ENCODE measurements at places on chromosomes 1 and 21. TPM values are rescaled to one million over a fixed set of nuclear protein-coding genes. Genes with fewer than 3 reads are reported as not detected.

The AMIGO1 gene
- total RNA-seq: 3.8 TPM

DNA sequence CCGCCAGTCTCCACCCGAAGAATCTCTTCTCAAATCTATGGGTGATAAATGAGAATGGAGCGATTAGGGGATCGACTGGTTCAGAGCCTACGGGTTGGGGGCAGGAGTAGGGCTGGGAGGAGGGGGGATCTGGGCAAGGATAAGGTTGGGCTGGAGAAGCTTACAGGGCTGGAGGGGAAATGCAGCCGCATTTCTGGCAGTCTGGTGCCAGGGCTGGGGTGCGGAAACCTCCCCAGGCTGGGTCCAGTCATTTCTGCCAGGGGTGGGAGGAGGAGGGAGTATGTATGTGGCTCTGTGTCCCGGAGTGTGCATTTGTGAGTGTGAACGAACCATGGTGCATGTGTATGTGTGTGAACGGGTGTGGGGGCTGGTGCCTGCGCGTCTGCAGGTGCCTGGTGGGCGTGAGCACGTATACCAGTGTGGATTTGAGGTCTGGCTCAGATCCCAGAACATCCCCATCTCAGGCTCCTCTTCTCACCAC lies 10.2 kb downstream of the C1orf216 start:
- DNase-seq: no peak

DNA sequence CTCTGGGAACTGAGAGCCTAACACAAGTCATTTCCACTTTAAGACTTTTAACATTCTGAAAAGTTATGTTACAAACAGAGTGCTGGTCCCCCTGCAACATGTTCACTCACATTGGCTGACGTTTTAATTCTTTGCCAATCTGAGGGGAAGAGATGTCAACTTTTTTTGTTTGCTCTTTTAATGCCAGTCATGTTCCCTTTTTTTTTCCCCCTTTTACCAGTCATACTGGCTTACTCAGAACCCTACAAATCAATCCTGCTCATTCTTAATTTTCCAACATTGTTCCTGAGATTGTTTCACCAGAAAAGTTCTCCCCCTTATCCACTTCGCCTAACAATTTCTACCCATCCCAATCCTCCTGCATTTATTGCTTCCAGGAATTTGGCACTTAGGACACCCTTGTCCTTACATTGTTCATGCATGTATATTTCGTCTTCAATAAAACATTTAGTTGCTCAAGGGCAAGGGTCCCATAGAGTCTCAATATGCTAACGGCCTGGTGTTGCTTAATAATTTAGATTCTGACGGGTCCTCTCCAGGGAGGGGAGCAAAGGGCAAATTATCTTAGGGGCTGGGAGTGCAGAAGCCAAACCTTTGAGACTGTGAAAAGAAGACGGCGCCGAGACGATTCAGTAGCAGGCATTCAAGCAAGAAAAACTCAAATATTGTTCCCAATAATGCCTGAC lies 624 bp upstream of the CR1L start:
- no peak for DNase-seq

The C1QC gene
- 32.3 TPM for total RNA-seq

The GOLT1A gene
- total RNA-seq: 5.3 TPM

DNA sequence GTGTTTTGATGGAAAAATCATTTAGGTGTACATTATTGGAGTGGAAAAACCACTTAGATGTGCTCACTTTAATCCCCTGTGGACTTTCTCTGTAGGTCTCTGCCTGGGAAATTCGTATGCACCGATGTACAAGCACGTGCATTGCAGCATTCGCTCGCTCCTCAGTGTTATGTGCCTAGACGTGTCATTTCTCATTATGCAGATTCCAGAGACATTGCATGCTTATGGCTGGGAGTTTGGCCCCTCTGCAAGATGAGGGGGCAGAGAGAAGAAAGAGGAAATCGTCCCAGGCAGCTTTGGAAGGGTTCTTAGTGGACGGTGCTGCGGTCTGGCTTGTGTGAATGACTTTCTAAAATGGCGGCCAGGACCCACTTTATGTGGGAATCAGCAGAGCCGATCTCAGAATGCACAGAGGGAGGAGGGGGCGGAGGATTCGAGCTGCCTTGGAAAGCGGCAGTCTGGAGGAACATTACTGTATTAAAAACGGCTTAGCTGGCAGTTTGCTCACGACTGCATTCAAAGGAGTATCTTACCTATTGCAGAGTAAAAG lies 2.3 kb downstream of the SPEN start:
- peak; percentile 48 for DNase-seq

- DNase-seq: peak; percentile 34
These were observed 109.5 kb upstream of the SIM2 start for GRCh38 chr21:36589352-36589971.

DNA sequence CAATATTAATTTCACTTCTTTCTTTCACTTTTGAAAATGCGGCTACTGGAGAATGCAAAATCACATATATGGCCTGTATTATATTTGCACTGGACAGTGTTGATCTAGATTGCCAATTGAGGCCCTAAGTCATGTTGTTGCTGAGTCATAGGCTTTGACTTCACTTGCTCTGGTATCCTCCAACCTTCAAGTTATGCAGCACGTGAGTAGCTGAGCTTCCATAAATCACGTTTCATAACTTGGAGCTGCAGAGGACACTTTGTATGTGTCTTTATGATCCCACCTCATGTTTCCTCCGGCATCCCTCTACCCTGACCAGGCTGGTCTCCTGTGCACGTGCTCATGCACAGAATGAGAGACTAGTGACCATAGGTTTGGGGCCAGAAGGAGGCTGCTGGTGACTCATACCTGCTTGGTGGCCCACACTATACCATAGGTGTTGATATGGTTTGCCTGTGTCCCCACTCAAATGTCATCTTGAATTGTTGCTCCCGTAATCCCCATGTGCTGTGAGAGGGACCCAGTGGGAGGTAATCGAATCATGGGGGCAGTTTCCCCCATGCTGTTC lies 103.0 kb upstream of the TSPAN2 start:
- no peak for DNase-seq

DNA sequence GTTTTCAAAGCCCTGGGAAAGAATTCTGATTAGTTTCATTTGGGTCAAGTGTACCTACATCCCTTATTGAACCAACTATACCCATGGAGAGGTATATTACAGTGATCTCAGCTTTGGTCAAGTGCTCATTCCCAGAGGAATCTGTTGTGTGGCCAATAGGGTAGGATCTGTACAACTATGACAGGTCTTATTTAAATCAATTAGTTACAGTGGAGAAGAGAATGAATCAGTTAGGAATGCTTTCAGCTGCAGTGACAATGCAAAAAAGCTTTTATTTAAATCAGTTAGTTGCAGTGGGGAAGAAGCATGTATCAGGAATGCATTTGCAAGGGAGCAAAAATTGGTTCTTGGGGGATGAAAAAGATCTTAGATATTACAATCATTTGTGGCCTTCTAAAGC lies 119.0 kb downstream of the FGGY start:
- no peak for DNase-seq

The JAM2 gene
- total RNA-seq: 8.7 TPM

The PLA2G2F gene
- not detected for total RNA-seq

DNA sequence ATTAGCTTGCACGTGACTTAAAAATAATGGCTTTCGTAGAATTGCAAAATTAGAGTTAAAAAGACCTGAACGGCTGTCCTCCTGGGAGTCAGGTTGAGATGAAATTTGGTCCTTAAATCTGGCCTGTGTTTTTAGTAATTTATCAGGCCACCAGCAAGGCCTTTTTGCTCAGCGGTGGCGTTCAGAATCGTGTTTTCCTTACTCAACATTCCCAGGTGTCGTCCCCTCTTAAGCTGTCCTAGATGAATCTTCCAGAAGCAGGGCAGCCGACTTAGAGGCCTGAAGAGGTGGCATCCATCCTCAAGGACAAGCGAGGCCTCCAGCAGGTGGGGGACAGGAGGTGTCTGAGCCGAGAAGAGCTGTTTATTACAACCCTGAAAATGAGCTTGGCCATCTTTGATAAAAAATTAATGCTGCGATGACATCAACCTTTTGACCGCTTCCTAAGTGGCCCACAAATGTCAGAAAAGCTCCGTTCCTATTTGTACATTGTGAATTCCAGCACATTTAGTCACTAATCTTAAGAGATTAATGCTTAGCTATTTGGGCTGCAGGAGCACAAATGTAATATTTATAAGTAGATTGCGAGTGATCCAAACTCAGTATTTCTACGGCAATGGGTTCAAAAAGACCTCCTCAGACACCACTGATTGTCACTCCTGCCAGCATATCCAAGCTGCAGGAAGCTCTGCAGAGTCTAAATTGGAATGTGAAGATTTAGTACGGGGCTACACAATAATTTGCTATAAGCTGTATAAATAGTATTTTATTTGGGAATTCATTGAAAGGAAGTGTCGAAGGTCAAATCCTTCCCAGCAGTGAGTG lies 344.1 kb upstream of the VAMP3 start:
- no peak for DNase-seq

The PDZK1 gene
- 22.6 TPM for total RNA-seq
